ENCODE measurements at places on chromosomes 12 and 14.

- DNase-seq = no peak
These were observed 13.7 kb downstream of the MYBPC1 start for GRCh38 chr12:101608301-101609133.

- peak; percentile 35 for DNase-seq
These were observed 24.5 kb downstream of the GPRC5D start for GRCh38 chr12:12927211-12928079.

DNA sequence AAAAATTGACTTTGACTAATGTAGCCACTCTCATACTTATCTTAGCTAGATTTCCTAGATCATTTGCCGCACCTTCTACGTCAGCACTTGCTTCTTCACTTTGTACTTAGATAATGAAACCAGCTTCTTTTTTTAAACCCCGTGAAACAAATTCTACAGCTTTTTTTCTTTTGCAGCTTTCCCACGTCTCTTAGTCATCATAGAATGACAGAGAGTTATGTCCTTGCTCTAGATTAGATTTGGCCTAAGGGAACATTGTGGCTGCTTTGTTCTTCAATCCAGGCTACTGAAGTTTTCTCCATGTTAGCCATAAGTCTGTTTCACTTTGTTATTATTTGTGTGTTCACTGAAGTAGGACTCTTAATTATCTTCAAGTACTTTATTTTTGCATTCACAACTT lies 94.9 kb downstream of the SLCO1A2 start:
- no peak for DNase-seq

DNA sequence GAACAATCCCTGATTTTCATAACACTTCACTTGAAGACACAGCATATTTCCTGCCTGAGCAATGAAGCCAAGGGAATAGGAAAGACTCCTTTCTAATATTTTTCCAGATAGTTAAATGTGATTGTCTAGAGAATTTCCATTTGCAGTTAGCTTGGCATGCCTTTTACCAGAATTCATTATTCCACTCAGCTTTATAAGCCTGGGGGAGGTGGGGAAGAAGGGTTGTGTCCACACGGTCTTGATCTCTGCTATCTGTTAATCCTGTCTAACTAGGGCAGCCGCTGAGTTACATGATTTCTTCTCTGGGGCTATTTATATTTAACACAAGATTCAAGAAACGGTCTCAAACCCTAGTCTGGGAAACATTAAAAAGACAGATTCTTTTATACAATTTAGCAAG lies 146.6 kb upstream of the FSCB start:
- DNase-seq = no peak

GRCh38 chr14:105384605-105385321 lies 13.6 kb upstream of the TEX22 start:
- DNase-seq = no peak

Measured in stimulated activated CD4-positive, alpha-beta T cell treated with anti-CD3 and anti-CD28 coated beads, Interleukin-2, amount 100 ng/mL, for 48 hours (primary cell).